Neural crest cell (in vitro differentiated cells): ENCODE measurements at places on chromosomes 7 and 10. TPM values are rescaled to one million over a fixed set of nuclear protein-coding genes. Genes with fewer than 3 reads are reported as not detected.

GRCh38 chr10:79482304-79482703 is 30.0 kb upstream of the EIF5AL1 start:
- no peaks in the 10 kb centered on the region for H3K36me3 ChIP-seq
- H3K27ac ChIP-seq: no peak overlapping the region
- no peaks in the 10 kb centered on the region for H3K27me3 ChIP-seq
- H3K4me1 ChIP-seq: peaks cover 4% of the 10 kb centered on the region
- DNase-seq: no peak

GRCh38 chr7:90994121-90994520 is 270.1 kb upstream of the FZD1 start:
- H3K27me3 ChIP-seq: no peaks in the 10 kb centered on the region
- H3K36me3 ChIP-seq: peaks cover 5% of the 10 kb centered on the region
- H3K4me3 ChIP-seq: no peak overlapping the region

GRCh38 chr10:128642502-128642901 is 516.3 kb upstream of the MKI67 start:
- no peak overlapping the region for H3K27ac ChIP-seq
- H3K4me1 ChIP-seq: no peaks in the 10 kb centered on the region
- DNase-seq: no peak
- no peak overlapping the region for H3K4me3 ChIP-seq
- peaks cover 2% of the 10 kb centered on the region for H3K36me3 ChIP-seq

DNA sequence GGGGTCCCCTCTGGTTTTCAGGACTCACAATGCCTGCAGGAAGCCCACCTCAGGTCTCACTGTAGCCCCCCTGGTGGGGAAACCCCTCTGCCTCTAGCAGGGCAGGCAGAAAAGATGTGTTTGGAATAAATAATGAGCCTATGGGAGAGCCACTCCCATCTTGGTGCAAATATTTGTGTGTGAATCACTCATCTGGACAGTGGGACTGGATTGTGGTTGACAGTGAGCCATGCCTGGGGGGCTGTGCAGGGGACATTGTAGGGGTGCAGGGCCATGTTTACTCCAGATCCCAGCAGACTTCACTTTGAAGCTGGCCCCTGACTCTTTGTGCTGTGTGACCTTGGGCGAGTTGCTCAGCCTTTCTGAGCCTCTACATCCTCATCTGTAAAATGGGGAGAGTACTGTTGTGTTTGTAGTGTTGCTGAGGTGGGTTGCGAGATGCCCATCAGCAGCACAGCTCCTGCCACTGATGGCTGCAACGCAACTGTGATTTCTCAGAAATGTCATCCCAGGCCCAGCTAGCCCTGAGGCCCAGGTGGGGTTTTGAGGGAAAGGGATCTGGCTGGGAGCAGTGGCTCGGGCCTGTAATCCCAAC is 20.7 kb downstream of the GTF2IRD1 start:
- no peak overlapping the region for H3K27ac ChIP-seq
- no peak for DNase-seq
- H3K4me1 ChIP-seq: peaks cover 17% of the 10 kb centered on the region
- no peaks in the 10 kb centered on the region for H3K36me3 ChIP-seq

GRCh38 chr7:94431176-94431575 is 36.5 kb downstream of the COL1A2 start:
- no peak overlapping the region for H3K4me3 ChIP-seq
- H3K36me3 ChIP-seq: peaks cover 9% of the 10 kb centered on the region
- H3K27ac ChIP-seq: no peak overlapping the region
- no peak for DNase-seq

DNA sequence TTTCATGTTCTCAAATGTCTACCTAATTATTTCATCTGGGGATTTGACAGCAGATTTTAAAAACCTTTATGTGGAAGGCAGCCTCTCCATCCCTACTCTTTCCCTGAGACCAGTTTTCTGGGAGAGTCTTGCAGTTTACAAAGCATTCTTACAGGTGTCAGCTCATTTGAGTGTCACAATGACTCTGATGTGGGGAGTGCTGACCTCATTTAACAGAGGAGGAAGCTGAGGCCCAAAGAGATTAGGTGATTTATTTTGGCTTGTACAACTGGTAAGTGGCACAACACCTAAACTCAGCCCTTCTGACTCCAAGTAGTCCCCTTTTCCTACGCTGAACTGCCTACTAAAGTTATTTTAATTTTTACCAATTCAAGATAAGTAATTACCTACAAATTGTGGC is 33.3 kb upstream of the MAT1A start:
- no peak for DNase-seq
- H3K36me3 ChIP-seq: no peaks in the 10 kb centered on the region
- peaks cover 7% of the 10 kb centered on the region for H3K4me1 ChIP-seq
- no peak overlapping the region for H3K4me3 ChIP-seq
- H3K27me3 ChIP-seq: no peaks in the 10 kb centered on the region

The NACAD gene
- 7.2 and 9.7 TPM in 2 replicates for total RNA-seq
